ENCODE measurements at places on chromosomes 5 and 9. TPM values are rescaled to one million over a fixed set of nuclear protein-coding genes. Genes with fewer than 3 reads are reported as not detected.

DNA sequence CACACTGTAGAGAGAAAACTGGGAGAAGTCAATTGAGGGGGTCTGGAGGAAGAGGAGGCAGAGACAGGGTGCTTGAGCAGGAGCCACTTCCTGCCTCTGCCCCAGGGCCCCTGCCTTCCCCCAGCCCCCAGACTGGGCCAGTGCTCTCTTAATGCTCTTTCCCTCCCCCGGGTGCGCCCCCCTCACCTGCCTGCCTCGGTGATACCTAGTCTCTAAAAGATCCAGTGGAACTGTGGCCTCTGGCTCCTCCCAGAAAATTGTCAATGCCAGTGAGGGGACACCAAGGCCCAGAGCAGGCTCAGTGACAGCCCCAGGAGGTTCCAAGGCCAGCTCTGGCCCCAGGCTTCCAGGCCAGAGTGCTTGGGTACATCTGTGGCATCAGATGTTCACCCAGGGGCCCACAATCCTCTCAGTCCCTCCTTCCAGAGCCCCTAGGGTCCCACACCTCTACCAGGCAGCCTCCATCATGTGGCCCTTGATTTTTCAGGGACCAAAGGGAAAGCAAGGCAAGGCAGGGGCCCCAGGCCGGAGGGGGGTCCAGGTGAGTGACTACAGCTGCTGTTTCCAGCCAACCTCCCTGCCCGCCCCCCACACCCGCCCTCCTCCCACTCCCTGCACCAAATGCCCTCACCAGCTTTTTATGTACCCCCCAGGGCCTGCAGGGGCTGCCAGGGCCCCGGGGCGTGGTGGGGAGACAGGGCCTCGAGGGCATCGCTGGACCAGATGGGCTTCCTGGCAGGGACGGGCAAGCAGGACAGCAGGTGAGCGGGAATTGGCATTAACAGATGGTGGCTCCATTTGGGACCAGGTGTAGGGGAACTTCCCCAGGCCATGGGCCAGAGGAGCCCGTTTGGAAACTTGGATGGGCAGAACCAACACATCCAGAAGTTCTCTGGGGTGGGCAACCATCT is 33.1 kb upstream of the ORM1 start:
- no peak overlapping the region for H3K27ac ChIP-seq
- peak; percentile 38 for DNase-seq
- no peak overlapping the region for H3K4me3 ChIP-seq
- peaks cover 32% of the 10 kb centered on the region for H3K36me3 ChIP-seq
- no peaks in the 10 kb centered on the region for H3K27me3 ChIP-seq

GRCh38 chr5:9015260-9015936 is 530.5 kb downstream of the SEMA5A start:
- peaks cover 2% of the 10 kb centered on the region for H3K27me3 ChIP-seq
- H3K4me1 ChIP-seq = no peaks in the 10 kb centered on the region
- H3K36me3 ChIP-seq = no peaks in the 10 kb centered on the region
- H3K27ac ChIP-seq = no peak overlapping the region
- H3K4me3 ChIP-seq = no peak overlapping the region
- DNase-seq = no peak

GRCh38 chr5:98200726-98201541 is 572.5 kb upstream of the RGMB start:
- no peak overlapping the region for H3K4me3 ChIP-seq
- no peak for DNase-seq
- no peaks in the 10 kb centered on the region for H3K4me1 ChIP-seq

DNA sequence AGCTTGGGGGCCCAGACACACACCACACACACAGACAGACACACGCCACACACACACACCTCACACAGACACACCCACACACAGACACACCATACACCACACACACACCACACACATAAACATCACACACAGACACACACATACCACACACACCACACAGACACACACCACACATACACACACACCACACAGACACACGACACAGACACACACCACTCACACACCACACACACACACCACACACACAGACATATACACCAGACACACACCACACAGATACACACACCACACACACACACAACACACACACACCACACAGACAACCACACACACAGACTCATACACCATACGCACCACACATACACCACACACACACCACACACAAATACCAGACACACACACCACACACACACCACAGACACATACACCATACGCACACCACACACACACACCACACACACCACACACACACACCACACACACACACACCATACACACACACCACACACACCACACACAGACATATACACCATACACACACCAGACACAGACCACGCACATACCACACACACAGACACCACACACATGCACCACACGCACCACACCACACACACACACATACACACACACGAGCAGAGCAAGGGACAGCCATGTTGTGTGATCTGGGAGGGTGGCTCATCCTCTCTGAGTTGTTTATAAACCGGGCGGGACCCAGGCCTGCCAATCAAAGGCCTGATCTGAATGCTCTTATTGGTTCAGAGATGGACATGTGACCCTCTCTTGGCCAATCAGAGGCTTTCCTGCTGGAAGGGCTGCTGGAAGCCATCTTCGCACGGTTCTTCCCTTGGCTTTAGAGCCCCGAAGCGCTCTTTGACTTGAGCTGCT is 148.3 kb downstream of the GAPVD1 start:
- peak overlapping the region; percentile 13 for H3K27ac ChIP-seq
- DNase-seq = no peak
- no peaks in the 10 kb centered on the region for H3K36me3 ChIP-seq
- peaks cover 30% of the 10 kb centered on the region for H3K4me1 ChIP-seq
- peak overlapping the region; percentile 9 for H3K4me3 ChIP-seq
- H3K27me3 ChIP-seq = no peaks in the 10 kb centered on the region

The SLC45A2 gene
- total RNA-seq = 0.45 TPM

- H3K27ac ChIP-seq = no peak overlapping the region
- H3K27me3 ChIP-seq = peaks cover 43% of the 10 kb centered on the region
- peaks cover 22% of the 10 kb centered on the region for H3K4me1 ChIP-seq
These were observed 55.6 kb upstream of the ZFR start for GRCh38 chr5:32500181-32500580.

The RASGEF1C gene
- total RNA-seq = 0.36 TPM

GRCh38 chr9:115126404-115126803 is 8.4 kb upstream of the TNC start:
- H3K4me3 ChIP-seq = no peak overlapping the region
- H3K27ac ChIP-seq = no peak overlapping the region
- peaks cover 4% of the 10 kb centered on the region for H3K36me3 ChIP-seq
- H3K27me3 ChIP-seq = peaks cover 2% of the 10 kb centered on the region
- H3K4me1 ChIP-seq = peaks cover 10% of the 10 kb centered on the region

The RNF44 gene
- total RNA-seq = 169 TPM

The TAF9 gene
- total RNA-seq = 49.0 TPM

GRCh38 chr5:87074934-87075541 is 192.6 kb upstream of the RASA1 start:
- H3K27me3 ChIP-seq = no peaks in the 10 kb centered on the region
- no peaks in the 10 kb centered on the region for H3K36me3 ChIP-seq
- H3K4me3 ChIP-seq = no peak overlapping the region
- H3K27ac ChIP-seq = no peak overlapping the region

DNA sequence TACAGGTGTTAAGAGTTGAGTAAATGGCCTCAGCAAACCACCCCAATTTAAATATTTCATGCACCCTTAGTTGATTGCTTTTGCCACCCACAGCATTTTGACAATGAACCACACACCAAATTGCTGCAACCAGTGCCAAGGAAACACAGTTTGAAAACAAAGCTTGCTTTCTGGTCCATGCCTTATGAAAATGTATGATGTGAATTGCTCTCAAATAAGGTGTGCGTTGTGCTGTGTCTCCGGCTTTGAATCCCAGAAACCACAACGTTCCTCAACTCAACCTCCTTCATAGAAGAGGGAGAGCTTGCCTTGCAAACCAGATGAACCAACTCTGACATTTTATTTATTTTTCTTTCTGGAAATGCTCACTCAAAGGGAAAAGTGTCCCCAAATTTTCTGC is 762.7 kb downstream of the TLE1 start:
- no peaks in the 10 kb centered on the region for H3K4me1 ChIP-seq
- H3K27ac ChIP-seq = no peak overlapping the region
- no peaks in the 10 kb centered on the region for H3K36me3 ChIP-seq
- H3K4me3 ChIP-seq = no peak overlapping the region

GRCh38 chr5:66757219-66757833 is 161.1 kb downstream of the MAST4 start:
- peaks cover 29% of the 10 kb centered on the region for H3K27me3 ChIP-seq
- H3K4me3 ChIP-seq = no peak overlapping the region
- no peaks in the 10 kb centered on the region for H3K36me3 ChIP-seq
- H3K4me1 ChIP-seq = peaks cover 7% of the 10 kb centered on the region
- peak; percentile 52 for DNase-seq
- H3K27ac ChIP-seq = peak overlapping the region; percentile 10

The TAF11L10 gene
- total RNA-seq = not detected

- no peak for DNase-seq
- no peaks in the 10 kb centered on the region for H3K27me3 ChIP-seq
- H3K4me1 ChIP-seq = peaks cover 13% of the 10 kb centered on the region
- no peak overlapping the region for H3K4me3 ChIP-seq
- H3K27ac ChIP-seq = no peak overlapping the region
These were observed 110.1 kb downstream of the CARTPT start for GRCh38 chr5:71829206-71829605.

The IFNB1 gene
- total RNA-seq = not detected

The TLX3 gene
- not detected for total RNA-seq

GRCh38 chr9:8815931-8816330 is 1016.4 kb upstream of the DMAC1 start:
- peaks cover 3% of the 10 kb centered on the region for H3K36me3 ChIP-seq
- no peaks in the 10 kb centered on the region for H3K27me3 ChIP-seq
- no peak for DNase-seq
- H3K4me3 ChIP-seq = no peak overlapping the region
- peaks cover 24% of the 10 kb centered on the region for H3K4me1 ChIP-seq

DNA sequence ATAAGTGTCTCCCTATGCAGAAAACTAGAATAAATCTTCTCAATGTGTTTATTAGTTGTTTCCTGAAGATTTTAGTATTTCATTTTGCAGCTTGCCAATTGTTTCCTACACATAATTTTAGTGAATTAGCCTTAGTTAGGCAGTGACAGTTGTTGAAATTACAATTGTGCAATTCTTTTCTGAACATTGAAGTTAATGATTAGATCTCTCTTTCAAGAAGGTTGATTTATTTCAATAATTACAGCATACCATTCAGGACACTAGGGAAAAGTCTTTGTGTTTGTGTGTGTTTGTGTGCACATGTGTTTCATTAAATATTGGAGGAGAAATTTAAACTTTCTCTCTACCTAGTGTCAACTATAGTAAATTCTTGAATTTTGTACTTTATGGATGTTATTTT is 199.6 kb upstream of the MPDZ start:
- no peak overlapping the region for H3K4me3 ChIP-seq
- H3K4me1 ChIP-seq = peaks cover 15% of the 10 kb centered on the region
- DNase-seq = no peak
- no peaks in the 10 kb centered on the region for H3K27me3 ChIP-seq
- peaks cover 11% of the 10 kb centered on the region for H3K36me3 ChIP-seq

GRCh38 chr9:85202596-85202995 is 533.1 kb downstream of the NTRK2 start:
- no peak for DNase-seq
- no peak overlapping the region for H3K27ac ChIP-seq
- H3K4me1 ChIP-seq = no peaks in the 10 kb centered on the region
- H3K27me3 ChIP-seq = no peaks in the 10 kb centered on the region

The ANKRD18A gene
- total RNA-seq = 0.36 TPM

DNA sequence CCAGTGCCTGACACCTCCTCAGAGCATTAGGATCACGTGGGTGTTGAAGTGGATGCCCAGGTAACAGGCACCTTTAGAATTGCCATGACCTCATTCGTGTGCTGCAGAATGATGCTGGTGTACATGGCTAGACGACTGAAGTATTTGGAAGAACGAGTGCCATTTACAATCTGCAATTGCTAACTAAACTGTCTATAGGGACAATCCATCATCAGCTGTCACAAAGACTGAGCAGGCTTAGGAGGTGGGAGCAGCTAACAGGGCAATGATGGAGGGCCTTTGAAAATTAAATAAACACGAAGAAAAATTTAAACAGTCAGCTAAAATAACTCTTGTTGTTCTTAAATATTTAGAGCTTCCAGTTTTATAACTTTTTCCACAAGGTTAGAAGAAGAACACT is 375.8 kb downstream of the GADD45G start:
- H3K4me3 ChIP-seq = no peak overlapping the region
- no peaks in the 10 kb centered on the region for H3K36me3 ChIP-seq
- no peak overlapping the region for H3K27ac ChIP-seq
- peaks cover 2% of the 10 kb centered on the region for H3K27me3 ChIP-seq
- no peak for DNase-seq
- no peaks in the 10 kb centered on the region for H3K4me1 ChIP-seq

DNA sequence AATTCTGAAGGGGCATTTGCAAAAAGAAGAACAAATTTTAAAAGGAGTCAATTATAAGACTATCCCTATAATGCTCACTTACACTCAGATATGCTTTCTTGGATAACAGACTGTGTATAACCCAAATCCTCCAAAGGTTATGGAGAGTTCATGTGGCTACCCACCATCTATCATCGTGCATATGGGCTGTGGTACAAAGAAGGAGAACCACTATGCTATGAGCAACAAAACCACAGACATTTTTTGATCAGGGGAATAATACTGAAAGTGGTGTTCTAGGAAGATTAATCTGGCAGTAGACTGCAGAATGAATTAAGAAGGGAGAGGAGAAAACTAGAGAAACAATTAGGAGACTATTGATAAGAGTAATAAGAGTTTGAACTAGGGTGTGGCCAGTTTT is 16.8 kb downstream of the NR3C1 start:
- peaks cover 5% of the 10 kb centered on the region for H3K4me1 ChIP-seq
- H3K4me3 ChIP-seq = no peak overlapping the region
- no peaks in the 10 kb centered on the region for H3K27me3 ChIP-seq
- H3K27ac ChIP-seq = no peak overlapping the region
- H3K36me3 ChIP-seq = peaks cover 41% of the 10 kb centered on the region

The DAB2 gene
- 58.1 TPM for total RNA-seq

GRCh38 chr5:160887780-160888179 is 35.8 kb upstream of the ATP10B start:
- H3K27ac ChIP-seq = no peak overlapping the region
- no peak for DNase-seq
- H3K4me1 ChIP-seq = peaks cover 7% of the 10 kb centered on the region
- H3K27me3 ChIP-seq = no peaks in the 10 kb centered on the region
- peaks cover 2% of the 10 kb centered on the region for H3K36me3 ChIP-seq
- no peak overlapping the region for H3K4me3 ChIP-seq

The FBXW11 gene
- total RNA-seq = 62.1 TPM

GRCh38 chr5:59637884-59638580 is 255.5 kb downstream of the PDE4D start:
- H3K36me3 ChIP-seq = peaks cover 47% of the 10 kb centered on the region
- no peaks in the 10 kb centered on the region for H3K27me3 ChIP-seq
- no peak overlapping the region for H3K4me3 ChIP-seq
- peaks cover 36% of the 10 kb centered on the region for H3K4me1 ChIP-seq

Data from mesothelial cell of epicardium (in vitro differentiated cells).